ENCODE measurements at places on chromosomes 3 and 15.
A peak's percentile ranks its signal among the peaks of the same experiment; 100 is the strongest.

DNA sequence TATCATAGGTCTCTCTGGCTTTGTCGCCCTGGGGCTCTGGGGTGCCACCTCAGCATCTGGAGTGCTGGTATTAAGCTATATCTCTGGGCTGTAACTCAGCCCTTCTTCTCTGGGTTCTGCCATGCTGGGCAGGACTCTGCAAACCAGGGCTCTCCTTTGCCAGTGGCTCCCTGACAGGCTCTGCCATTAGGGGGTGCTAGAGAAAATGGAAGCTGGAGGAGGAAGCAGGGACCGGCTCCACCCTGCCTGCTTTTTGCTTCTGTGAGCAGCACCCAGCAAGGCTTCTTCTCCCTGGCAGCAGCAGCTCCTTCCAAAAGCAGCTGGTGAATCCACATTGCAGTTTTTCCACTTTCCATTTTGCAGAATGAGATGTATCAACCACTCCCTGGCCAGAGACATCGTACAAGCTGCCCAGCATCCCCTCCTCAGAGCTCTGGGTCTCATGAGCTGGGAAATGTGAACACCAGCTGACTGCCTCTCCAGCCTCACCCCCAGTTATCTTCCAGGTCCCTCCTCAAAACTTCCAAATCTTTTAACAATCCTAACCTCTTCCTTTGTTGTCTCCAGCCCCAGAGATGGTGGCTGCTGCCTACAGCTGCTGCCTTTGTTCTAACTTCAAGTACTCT is 165.0 kb downstream of the ABHD5 start:
- peak; percentile 60 for DNase-seq
- H3K27me3 ChIP-seq = peaks cover 33% of the 10 kb centered on the region
- no peak overlapping the region for H3K27ac ChIP-seq
- H3K4me1 ChIP-seq = no peaks in the 10 kb centered on the region

DNA sequence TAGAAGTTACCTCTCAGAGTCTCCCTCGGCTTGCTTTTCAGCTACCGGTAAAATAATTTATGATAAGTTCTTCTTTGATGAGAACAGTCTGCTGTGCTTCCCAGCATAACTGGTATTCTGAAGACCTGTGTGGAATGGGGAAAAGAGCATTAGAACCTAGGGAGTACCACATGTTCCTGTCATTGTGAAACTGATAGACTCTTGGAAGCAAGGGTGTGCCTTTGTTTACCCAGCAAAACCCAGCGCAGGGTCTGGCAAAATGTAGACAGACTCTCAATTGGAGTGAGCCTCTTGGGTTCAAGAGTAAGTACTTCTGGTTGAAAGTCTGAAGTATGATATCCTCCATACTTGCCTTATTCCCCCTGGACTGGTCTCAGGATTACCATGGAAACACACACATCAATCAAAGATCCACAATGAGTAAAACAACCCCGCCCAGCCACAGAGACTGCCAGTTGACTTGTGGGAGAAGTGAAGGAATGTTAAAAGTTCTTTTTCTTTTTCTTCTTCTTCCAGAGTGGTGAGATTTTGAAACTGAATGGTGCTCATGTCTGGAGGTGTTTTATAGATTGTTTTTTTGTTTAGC is 652.4 kb upstream of the NAALADL2 start:
- H3K27ac ChIP-seq = no peak overlapping the region
- H3K36me3 ChIP-seq = no peaks in the 10 kb centered on the region
- no peak overlapping the region for H3K4me3 ChIP-seq
- H3K27me3 ChIP-seq = no peaks in the 10 kb centered on the region
- no peaks in the 10 kb centered on the region for H3K4me1 ChIP-seq

DNA sequence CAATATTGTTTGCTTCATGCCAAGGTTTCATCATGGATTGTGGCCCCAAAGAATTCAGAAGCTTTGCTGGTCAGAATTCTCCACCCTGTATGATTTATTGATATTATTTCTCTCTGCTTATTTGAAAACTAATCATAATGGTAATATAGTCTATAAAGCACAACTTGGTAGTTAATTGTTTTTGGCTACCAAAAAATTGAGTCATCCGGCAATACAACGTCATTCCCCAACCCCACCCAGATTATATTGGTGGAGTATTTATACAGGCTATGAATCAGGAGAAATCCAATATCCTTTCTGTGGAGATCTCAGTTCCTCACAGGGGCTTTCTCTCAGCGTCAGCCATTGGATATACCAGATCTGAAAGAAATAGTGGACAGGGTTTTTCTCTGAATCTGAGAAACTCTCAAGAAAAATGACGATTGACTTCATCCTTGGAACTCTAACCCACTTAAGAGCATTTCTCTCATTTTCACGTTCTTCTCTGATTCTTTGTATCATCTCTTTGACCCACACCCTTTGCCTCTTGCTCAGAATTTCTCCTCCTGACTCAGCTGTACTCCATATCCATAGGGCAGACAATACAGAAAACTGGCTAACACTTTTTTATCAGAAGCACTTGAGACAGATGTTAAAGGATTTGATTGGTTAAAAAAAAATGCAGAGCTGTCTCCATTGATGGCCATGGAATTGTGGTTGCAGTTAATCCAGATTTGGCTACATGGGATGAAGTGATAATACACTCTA is 1055.8 kb upstream of the CADM2 start:
- no peaks in the 10 kb centered on the region for H3K27me3 ChIP-seq
- H3K27ac ChIP-seq = no peak overlapping the region
- DNase-seq = no peak
- no peaks in the 10 kb centered on the region for H3K36me3 ChIP-seq
- H3K4me3 ChIP-seq = no peak overlapping the region

- no peak overlapping the region for H3K27ac ChIP-seq
- no peak for DNase-seq
- no peaks in the 10 kb centered on the region for H3K4me1 ChIP-seq
- no peaks in the 10 kb centered on the region for H3K27me3 ChIP-seq
These were observed 152.9 kb upstream of the SOX2 start for GRCh38 chr3:181558870-181559269.

DNA sequence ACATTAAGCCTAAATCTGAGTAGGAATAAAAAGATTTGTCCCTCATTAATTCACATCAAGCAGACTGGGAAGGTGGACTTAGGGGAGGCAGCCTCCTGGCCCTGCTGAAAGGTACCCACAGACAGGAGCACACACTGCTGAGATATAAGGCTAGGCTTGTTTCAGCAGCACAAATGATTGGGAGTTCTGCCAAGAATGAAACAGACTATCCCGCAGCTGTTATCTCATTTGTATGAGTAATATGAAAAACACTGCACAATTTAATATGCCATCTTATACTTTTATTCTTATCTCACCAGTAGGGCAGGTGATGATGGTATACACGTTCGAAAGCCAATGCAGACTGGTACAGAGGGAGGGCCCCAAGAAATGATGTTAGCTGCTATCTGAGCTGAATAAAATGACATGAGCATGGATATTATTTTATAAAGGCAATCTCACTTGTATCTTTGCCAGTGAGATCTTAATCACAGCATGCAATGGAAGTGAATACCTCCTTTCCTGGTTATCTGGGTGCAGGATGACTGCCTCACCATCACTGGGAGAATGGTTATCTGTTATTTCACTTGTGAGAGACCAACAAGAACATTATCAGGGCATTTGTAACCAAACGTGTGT is 258.7 kb upstream of the PPP2R3A start:
- no peaks in the 10 kb centered on the region for H3K4me1 ChIP-seq
- H3K4me3 ChIP-seq = no peak overlapping the region
- no peaks in the 10 kb centered on the region for H3K27me3 ChIP-seq
- H3K27ac ChIP-seq = no peak overlapping the region

GRCh38 chr3:181176601-181177000 is 187.1 kb upstream of the DNAJC19 start:
- no peaks in the 10 kb centered on the region for H3K27me3 ChIP-seq
- peak; percentile 4 for DNase-seq
- H3K4me3 ChIP-seq = no peak overlapping the region
- no peaks in the 10 kb centered on the region for H3K4me1 ChIP-seq
- no peaks in the 10 kb centered on the region for H3K36me3 ChIP-seq

- no peaks in the 10 kb centered on the region for H3K36me3 ChIP-seq
- no peak overlapping the region for H3K27ac ChIP-seq
- H3K27me3 ChIP-seq = no peaks in the 10 kb centered on the region
- no peak for DNase-seq
- H3K4me3 ChIP-seq = no peak overlapping the region
These were observed 46.4 kb downstream of the EHHADH start for GRCh38 chr3:185207481-185207880.

DNA sequence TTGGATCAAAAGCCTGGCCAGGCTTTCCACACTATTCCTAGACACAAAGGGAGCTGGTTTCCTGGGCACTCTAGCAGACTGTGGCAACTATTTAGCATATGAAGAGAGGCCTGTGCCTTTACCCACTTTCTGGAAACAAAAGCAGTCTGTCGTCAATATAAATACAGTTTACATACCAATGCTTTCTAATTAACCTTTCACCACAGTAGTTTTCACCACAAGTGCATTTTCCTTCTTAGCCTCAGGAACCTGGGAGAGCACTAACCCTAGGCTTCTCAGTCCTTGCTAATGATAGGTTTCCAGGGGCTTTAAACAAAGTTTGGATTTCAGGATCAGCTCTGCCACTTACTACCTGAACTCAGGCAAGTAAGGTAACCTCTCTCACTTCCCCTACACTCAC is 499.1 kb downstream of the MAGI1 start:
- no peak overlapping the region for H3K27ac ChIP-seq
- DNase-seq = no peak
- H3K4me3 ChIP-seq = no peak overlapping the region
- H3K27me3 ChIP-seq = no peaks in the 10 kb centered on the region

- peaks cover 76% of the 10 kb centered on the region for H3K36me3 ChIP-seq
- H3K27ac ChIP-seq = no peak overlapping the region
- no peaks in the 10 kb centered on the region for H3K27me3 ChIP-seq
- H3K4me1 ChIP-seq = peaks cover 2% of the 10 kb centered on the region
- no peak for DNase-seq
These were observed 89.3 kb downstream of the OXNAD1 start for GRCh38 chr3:16354291-16354690.

- DNase-seq = no peak
- H3K27ac ChIP-seq = no peak overlapping the region
These were observed 5.4 kb downstream of the NDUFB4 start for GRCh38 chr3:120601554-120601953.

GRCh38 chr3:61897848-61898247 is 336.5 kb downstream of the PTPRG start:
- H3K27me3 ChIP-seq = no peaks in the 10 kb centered on the region
- no peak overlapping the region for H3K27ac ChIP-seq
- no peak for DNase-seq
- peaks cover 6% of the 10 kb centered on the region for H3K4me1 ChIP-seq

DNA sequence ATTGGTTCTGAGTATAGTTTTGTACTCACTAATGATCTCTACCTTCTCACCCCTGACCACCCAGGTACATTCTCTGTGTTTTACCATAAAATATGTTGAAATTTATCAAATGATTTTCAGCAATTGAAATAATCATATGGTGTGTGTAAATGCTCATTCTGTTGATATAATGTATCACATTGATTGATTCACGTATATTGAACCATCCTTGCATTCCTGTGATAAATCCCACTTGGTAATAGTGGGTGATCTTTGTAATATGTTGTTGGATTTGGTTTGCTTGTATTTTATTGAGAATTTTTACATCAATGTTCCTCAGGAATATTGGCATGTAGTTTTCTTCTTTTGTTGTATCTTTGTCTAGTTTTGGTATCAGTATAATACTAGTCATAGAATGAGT is 1497.6 kb downstream of the OTOL1 start:
- no peaks in the 10 kb centered on the region for H3K36me3 ChIP-seq
- no peaks in the 10 kb centered on the region for H3K4me1 ChIP-seq
- no peaks in the 10 kb centered on the region for H3K27me3 ChIP-seq
- no peak overlapping the region for H3K4me3 ChIP-seq

- DNase-seq = no peak
- no peaks in the 10 kb centered on the region for H3K27me3 ChIP-seq
- H3K36me3 ChIP-seq = no peaks in the 10 kb centered on the region
- H3K4me1 ChIP-seq = no peaks in the 10 kb centered on the region
- no peak overlapping the region for H3K27ac ChIP-seq
- no peak overlapping the region for H3K4me3 ChIP-seq
These were observed 58.8 kb downstream of the LSM3 start for GRCh38 chr3:14237457-14237856.

- no peak overlapping the region for H3K4me3 ChIP-seq
- peaks cover 51% of the 10 kb centered on the region for H3K4me1 ChIP-seq
- no peaks in the 10 kb centered on the region for H3K27me3 ChIP-seq
- no peak overlapping the region for H3K27ac ChIP-seq
These were observed 25.1 kb upstream of the MTMR10 start for GRCh38 chr15:31016446-31016915.

DNA sequence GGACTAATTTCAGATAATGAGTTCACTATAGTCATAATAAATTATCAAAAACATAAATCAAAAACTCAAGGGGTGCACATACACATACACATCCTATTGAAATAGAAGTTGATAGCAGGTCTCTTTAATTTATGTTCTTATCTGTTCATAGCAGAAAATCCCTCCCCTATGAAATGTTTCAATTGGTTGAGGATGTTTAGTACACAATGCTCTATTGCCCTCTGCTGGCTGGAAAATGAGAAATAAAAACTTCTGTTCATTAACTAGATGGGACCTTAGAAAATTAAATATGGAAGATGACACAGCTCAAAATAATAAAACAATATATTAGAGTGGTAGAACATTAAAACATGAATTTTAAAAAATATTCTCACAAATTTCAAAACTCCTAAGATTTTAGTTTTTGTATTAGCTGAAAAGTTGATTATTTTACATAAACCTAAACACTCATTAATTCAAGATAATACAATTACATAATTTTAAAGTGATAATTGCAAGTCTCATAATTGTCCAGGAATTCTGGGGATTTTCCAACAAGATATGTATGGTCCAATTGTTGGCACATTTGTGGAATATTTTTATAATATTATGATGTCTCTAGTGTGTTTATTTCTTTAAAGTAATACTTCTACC is 735.0 kb downstream of the ROBO1 start:
- DNase-seq = peak; percentile 6
- H3K27me3 ChIP-seq = no peaks in the 10 kb centered on the region
- no peak overlapping the region for H3K4me3 ChIP-seq
- H3K27ac ChIP-seq = no peak overlapping the region
- no peaks in the 10 kb centered on the region for H3K4me1 ChIP-seq

GRCh38 chr3:23720885-23721284 is 84.9 kb upstream of the UBE2E1 start:
- no peak for DNase-seq
- H3K4me3 ChIP-seq = no peak overlapping the region
- H3K27ac ChIP-seq = no peak overlapping the region
- peaks cover 6% of the 10 kb centered on the region for H3K4me1 ChIP-seq

GRCh38 chr3:121481106-121481880 is 64.5 kb downstream of the POLQ start:
- H3K4me1 ChIP-seq = no peaks in the 10 kb centered on the region
- no peak for DNase-seq
- no peak overlapping the region for H3K27ac ChIP-seq
- no peaks in the 10 kb centered on the region for H3K36me3 ChIP-seq

DNA sequence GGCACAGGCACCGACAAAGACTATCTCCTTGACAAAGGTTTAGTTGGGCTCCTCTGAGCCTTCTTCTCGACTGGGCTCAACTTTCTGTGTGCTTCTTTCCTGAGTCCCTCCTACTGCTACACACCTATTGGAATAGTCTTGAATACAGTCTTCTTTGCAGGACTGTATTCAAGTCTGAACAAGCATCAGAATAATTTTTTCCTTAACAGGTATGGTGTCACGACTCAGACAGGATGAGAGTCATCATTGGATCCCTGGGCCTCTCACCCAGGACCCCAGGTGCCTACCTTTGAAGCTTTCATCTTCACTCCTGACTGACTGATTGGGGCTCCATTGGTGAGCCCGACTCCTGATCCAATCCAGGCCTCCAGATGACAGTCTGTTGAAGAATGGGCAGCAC is 66.3 kb downstream of the CRYGS start:
- no peak for DNase-seq
- H3K36me3 ChIP-seq = no peaks in the 10 kb centered on the region
- no peaks in the 10 kb centered on the region for H3K27me3 ChIP-seq
- H3K4me1 ChIP-seq = no peaks in the 10 kb centered on the region
- no peak overlapping the region for H3K4me3 ChIP-seq
